ENCODE measurements at places on chromosomes 12 and 14.

DNA sequence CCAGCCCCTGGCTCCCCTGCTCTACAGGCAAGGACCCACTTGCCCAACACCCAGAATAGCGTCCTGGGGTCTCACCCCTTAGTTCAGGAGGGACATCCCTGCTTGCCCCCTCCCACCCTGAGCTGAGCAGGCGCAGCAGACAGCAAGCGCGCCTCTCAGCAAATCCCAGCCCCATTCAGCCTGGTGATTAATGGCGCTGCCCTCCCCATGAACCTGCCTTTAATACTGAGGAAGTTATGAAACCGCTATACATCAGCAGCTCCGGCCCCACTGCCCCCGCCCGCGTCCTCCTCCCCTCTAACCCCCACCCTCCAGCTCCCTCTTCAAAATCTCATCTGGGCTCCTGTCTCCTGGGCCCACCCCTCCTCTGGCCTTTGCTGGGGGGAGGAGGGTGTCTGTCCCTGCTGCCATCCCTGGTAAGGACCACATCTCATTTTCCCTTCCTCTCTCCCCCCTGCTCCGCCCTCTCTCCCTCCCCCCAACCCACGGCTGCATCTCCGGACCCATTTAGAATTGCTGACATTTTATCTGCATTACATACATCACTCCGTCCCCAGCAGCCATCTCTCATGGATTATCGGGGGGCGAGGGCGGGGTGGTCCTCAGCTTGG lies 7.1 kb upstream of the SMUG1 start:
- no peak for DNase-seq

DNA sequence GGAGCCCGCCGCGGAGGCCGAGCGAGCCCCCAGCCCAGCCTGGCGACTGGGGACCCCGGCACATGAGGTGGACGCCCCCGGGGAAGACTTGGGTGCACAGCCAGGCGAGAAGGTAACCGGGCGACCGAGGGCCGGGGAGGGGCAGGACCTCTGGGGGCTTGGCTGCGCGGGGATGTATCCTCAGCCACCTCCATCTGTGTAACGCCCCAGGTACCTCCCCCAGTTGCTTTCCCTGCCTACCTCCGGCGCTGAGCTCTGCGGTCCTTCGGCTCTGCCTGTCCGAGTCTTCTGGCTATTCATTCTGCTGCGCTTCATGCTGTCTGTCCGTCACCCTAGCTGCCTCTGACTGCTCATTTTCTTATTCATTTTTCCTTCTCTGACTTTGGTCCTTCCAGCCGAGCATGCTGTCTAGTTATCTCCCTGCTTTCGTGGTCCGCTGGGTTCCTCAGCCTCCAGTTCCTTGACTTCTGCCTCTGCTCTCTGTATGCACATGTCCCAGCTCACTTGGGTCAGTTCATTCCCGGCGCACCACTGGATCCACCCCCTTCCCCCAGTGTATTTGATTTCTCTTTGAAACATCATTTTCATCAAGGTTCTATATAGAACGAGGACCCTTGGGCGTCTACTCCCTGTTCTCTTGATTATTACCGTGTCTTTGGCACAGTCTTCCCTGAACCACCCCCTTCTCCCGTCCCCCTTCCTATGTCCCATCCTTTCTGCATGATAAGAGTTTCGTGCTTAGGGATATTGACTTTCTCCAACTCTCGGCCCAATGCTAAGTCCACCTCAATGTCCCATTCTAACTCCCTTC lies 612 bp downstream of the PHC1 start:
- DNase-seq, result peak; percentile 67

DNA sequence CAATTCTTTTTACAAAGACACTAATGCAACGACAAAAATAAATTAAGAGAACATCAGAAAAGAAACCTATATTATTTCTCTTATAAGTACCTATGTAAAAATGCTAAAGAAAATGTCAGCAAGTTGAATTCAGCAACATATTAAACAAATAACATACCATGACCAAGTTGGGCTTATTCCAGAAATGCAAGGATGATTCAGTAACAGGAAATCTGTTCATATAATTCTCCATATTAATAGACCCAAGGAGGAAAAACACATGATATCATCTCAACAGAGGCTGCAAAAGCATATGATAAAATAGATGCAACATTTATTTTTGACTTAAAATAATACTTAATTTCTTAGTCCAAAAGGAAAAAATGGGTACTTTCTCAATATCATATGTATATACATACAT lies 25.1 kb upstream of the GPHB5 start:
- no peak for DNase-seq

DNA sequence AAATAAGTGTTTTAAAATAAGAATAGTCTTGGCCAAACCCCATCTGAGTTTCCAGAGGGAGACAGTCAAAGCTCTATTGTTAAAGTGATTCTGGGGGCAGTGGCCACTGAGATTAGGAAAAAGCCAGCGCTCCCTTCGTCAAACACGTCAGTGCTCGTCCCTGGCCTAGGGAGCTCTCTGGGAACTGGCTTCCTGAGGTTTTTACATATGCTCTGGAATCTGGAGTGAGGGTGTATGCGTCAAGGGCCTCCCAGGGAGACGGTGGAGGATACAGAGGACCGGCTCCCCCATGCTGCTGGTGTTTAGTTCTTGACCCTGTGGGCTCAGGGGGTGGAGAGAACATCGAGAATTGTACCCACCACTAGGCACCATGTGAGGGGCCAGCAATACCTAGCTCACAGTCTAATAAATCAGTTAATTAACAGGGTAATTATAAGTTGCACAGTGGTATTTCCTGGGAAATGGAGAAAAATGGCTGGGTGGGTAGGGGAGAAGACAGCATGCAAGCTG lies 87.0 kb downstream of the SLC25A47 start:
- DNase-seq, result no peak

GRCh38 chr12:109696485-109697269 lies 16.9 kb upstream of the FAM222A start:
- no peak for DNase-seq
